H1 (cell line): ENCODE measurements at places on chromosomes 12 and 14. TPM values are rescaled to one million over a fixed set of nuclear protein-coding genes. Genes with fewer than 3 reads are reported as not detected.
A peak's percentile ranks its signal among the peaks of the same experiment; 100 is the strongest.

PTPRO gene
- 1.7 and 2.0 TPM in 2 replicates for total RNA-seq

GRCh38 chr14:75404847-75405246 lies 23.0 kb upstream of the JDP2 start:
- DNase-seq = peak; percentile 20

DNA sequence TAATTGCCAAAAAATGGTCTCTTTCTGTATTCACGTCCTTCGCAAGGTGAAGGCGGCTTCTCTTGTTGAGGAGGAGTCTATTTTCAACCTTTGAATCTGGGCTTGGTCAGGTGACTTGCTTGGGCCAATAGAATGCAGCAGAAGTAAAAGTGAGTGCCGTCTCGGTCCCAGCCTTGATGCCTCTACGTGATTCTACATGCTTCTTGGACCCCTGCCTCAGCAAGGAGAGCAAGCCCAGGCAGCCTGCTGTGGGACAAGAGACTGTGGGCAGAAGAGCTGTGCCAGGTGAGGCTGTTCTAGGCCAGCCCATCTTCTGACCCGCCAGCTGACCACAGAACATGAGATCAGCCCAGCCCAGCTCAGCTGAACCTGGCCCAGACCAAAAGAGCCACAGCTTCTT lies 39.1 kb upstream of the CCDC63 start:
- DNase-seq = no peak

DNA sequence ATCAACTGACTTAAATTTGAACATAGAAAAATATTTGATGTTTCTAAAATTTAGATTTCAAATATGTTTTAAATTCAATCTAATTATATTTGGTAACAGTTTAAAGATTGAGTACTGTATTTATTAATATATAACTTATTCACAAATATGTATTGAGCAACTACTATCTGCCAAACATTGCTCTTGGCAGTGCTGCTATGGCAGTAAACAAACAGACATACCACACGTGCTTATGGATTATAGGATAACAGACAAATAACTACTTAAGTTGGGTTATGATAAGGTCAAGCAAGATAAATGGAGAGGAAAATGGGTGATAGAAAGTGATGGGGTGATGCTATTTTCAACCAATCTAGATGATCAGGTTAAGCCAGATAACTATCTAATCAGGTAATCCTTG lies 538.1 kb downstream of the C12orf50 start:
- DNase-seq = no peak

DNA sequence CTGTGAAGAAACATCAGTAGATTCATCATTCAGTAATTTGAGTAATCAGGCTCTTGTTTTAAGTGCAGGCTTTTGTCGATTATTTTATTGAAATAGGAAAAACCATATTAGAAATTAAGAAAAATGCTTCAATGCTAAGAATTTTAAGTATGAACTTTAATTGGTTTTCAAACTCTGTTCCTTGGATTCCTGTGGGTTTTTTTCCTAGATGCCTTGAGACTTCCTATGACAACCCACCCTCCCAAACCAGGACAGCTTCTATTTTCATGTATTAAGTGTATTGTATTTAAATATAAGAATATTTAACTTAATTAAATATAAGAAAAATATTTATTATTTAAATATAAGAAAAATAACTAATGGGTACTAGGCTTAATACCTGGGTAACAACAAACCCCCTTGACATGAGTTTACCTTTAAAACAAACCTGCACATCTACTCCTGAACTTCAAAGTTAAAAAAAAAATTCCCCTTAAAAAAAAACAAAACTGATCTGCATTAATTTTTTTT lies 3.0 kb downstream of the ARHGAP5 start:
- DNase-seq = no peak

- no peak for DNase-seq
Measured at GRCh38 chr12:88377973-88378372, 202.3 kb downstream of the KITLG start.

GRCh38 chr12:25276199-25276937 lies 25.6 kb upstream of the KRAS start:
- DNase-seq = no peak

- DNase-seq = no peak
Measured at GRCh38 chr14:105166571-105167302, 1.8 kb downstream of the JAG2 start.

GRCh38 chr14:24425704-24426103 lies 3.8 kb downstream of the CBLN3 start:
- no peak for DNase-seq

- no peak for DNase-seq
Measured at GRCh38 chr12:26177283-26177682, 18.1 kb upstream of the SSPN start.
